Esophagus squamous epithelium (tissue), 5 donors: ENCODE measurements at places on chromosomes 5 and 9.

DNA sequence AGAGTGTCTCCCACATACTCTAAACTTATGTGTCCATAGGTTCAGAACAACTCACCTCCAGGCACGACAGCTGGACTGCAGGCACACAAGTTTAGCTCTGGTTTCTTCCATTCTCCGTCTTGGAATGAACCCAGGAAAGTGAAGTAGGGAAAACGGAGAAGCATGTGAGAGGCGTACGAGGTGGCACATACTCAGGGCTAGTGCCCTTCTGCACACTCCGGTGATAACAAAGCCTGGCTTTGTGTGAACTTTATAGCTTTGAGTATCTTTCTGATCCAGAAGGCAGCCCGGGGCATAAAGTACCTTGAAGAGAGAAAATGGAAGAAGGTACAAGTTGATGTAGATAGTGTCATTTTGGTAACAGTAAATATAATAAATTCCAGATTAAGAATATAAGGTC, 11.1 kb upstream of the HTR4 start:
- no peaks in the 10 kb centered on the region for H3K27me3 ChIP-seq
- DNase-seq: no peak
- H3K4me3 ChIP-seq: no peak overlapping the region
- H3K4me1 ChIP-seq: no peaks in the 10 kb centered on the region
- H3K27ac ChIP-seq: no peak overlapping the region

DNA sequence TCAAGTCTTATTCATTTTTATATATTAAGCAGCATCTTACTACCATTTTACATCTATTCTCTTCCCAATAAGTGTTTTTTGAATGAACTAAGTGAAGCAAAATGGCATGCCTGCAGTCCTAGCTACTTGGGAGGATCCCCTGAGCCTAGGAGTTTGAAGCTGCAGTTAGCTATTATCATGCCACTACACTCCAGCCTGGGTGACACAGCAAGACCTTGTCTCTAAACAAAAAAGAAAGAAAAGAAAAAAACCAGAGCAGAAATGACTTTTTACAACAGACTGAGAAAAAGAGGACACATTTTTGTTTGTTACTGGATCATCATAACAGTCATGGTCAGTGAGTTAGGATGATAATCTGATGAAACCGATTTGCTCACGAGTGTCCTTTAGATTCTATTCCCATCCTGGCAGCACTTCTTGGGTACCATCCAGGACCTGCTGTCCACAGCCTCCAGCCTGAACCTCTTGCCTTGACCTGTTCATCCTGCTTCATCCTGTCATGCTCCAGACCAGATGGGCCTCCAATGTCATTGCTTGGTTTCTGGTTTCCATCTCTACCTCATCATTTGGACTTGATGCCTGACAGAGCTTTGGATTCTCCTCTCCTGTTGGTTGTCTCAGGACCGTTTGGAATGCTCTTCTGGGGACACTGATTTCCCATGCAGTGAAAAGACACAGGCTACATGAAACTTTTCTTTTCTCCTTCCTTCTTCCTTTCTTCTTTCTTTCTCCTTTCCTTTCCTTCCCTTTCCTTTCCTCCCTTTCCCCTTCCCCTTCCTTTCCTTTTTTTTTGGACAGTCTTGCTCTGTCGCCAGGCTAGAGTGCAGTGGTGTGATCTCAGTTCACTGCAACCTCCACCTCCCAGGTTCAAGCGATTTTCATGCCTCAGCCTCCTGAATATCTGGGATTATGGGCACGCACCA, 50.1 kb upstream of the GLRX start:
- H3K4me1 ChIP-seq: no peaks in the 10 kb centered on the region
- no peak overlapping the region for H3K27ac ChIP-seq
- H3K36me3 ChIP-seq: no peaks in the 10 kb centered on the region
- no peak for DNase-seq
- no peaks in the 10 kb centered on the region for H3K27me3 ChIP-seq

DNA sequence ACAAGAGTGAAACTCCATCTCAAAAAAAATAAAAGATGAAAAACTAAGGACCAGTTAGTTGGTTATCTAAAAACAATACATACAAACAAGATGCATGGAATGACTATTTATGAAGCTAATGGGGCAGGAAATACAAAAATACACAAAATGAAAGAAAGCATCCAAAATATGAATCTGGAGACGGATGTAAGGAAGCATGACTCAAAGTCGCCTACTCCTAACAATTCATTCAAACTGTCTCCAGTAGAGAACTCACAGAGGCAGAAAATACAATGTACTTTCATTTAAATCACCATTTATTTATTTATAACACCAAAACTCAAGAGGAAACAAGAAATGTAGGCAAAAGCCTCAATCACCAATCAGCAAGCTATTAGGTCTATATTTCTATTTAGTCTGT, 68.4 kb downstream of the SCAI start:
- no peak for DNase-seq
- no peaks in the 10 kb centered on the region for H3K36me3 ChIP-seq
- H3K27me3 ChIP-seq: no peaks in the 10 kb centered on the region
- H3K4me1 ChIP-seq: no peaks in the 10 kb centered on the region
- H3K27ac ChIP-seq: no peak overlapping the region

DNA sequence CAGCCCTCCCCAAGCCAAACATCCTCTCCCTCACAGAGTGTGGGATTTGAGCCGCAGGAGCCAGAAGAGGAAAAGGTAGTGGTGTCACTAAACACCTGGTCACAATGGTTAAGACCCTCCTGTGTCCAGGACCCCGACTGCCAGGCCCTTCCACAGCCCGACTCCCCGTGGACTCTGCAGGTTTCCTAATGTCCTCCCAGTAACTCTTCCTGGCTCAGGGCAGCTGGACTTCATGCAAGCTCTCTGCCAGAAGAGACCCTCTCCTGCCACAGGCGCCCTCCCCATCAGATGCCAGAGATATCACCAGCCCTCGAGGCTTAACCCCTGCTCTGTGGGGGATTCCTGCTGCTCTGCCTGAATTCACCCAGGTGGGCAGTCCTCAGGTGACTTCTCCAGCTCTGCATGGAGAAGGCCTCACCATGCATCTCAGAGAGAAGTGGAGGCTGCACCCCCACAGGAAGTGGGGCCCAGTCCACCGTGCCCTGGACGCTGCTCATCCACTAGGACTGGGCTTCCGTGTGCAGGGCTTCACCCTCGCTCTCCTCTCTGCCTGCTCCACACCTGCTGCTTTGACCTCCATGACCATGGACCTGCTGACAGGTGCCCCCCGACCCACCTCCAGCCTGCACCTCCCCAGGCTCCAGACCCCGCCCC, 111.2 kb downstream of the ADAMTS2 start:
- H3K36me3 ChIP-seq: no peaks in the 10 kb centered on the region
- no peaks in the 10 kb centered on the region for H3K27me3 ChIP-seq

DNA sequence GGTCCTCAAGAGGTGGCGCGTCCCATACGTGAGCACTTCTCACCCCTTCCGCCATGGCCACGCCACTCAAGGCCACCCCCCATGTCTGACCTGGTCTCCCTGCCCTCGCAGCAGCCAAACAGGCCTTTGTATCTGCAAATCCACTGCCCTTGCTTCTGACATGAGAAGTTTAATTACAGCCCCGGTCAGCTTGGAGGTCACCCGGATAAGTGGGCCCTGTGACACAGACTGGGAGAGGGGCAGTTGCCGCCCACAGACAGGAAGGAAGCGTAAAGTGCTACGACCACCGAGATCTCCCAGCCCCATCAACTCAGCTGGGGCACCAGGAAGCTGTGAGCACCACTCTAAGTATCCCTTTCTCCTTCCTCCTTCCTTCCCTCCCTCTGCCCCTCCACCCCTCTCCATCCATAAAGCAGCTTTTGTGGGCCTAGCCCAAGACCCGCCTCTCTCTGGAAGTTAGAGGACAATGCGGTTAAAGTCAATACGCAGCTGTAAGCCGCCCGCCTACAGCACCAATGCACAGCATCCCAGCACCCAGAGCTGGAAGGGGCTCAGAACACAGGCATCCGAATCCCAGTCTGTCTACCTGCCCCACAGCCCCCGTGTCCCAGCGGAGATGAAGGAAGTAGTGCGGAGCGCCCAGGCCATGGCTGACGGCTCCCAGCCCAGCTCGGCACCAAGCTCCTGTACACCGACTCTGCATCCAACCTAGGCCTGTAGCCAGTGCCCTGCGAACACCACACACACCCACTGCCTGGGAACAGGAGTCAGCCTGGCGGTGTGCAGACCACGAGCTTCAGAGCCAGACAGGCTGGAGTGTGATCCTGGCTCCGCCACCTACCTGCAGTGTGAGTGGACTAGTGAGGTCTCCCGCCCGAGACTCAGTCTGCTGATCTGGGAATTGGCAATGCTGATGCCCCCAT, 44.8 kb upstream of the RNF130 start:
- H3K27ac ChIP-seq: no peak overlapping the region
- no peak for DNase-seq
- H3K36me3 ChIP-seq: no peaks in the 10 kb centered on the region
- no peaks in the 10 kb centered on the region for H3K4me1 ChIP-seq
- H3K27me3 ChIP-seq: no peaks in the 10 kb centered on the region
- no peak overlapping the region for H3K4me3 ChIP-seq

- H3K27ac ChIP-seq: no peak overlapping the region
- no peak overlapping the region for H3K4me3 ChIP-seq
- no peaks in the 10 kb centered on the region for H3K27me3 ChIP-seq
- no peaks in the 10 kb centered on the region for H3K36me3 ChIP-seq
- no peak for DNase-seq
Measured at GRCh38 chr9:95286151-95286550, 31.4 kb downstream of the FANCC start.

GRCh38 chr5:73960023-73960422, 334.0 kb downstream of the ARHGEF28 start:
- no peaks in the 10 kb centered on the region for H3K4me1 ChIP-seq
- no peak overlapping the region for H3K27ac ChIP-seq
- no peaks in the 10 kb centered on the region for H3K36me3 ChIP-seq
- no peak overlapping the region for H3K4me3 ChIP-seq

GRCh38 chr5:6424110-6424659, 24.5 kb upstream of the UBE2QL1 start:
- H3K4me1 ChIP-seq: no peaks in the 10 kb centered on the region
- no peaks in the 10 kb centered on the region for H3K27me3 ChIP-seq
- H3K27ac ChIP-seq: no peak overlapping the region
- DNase-seq: no peak
- no peak overlapping the region for H3K4me3 ChIP-seq

DNA sequence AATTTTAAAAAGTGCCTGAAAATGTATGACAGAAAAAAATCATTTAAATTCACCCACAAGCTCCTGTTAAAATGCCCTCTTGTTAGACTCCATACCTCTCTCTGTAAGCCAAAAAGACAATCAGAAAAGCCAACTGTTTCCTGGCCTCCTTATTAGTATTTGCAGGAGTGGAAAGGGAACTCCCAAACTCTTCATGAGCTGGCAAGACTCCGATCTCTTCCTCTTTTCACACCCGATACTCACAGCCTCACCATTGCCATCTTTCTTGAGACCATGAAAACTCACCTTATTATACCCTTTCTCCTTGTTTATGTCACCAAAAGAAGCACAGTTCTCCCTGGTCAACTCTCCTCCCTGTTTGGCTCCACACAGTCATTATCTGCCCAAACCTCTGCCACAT, 197.8 kb downstream of the DMAC1 start:
- no peak overlapping the region for H3K4me3 ChIP-seq
- no peaks in the 10 kb centered on the region for H3K27me3 ChIP-seq
- H3K4me1 ChIP-seq: no peaks in the 10 kb centered on the region

DNA sequence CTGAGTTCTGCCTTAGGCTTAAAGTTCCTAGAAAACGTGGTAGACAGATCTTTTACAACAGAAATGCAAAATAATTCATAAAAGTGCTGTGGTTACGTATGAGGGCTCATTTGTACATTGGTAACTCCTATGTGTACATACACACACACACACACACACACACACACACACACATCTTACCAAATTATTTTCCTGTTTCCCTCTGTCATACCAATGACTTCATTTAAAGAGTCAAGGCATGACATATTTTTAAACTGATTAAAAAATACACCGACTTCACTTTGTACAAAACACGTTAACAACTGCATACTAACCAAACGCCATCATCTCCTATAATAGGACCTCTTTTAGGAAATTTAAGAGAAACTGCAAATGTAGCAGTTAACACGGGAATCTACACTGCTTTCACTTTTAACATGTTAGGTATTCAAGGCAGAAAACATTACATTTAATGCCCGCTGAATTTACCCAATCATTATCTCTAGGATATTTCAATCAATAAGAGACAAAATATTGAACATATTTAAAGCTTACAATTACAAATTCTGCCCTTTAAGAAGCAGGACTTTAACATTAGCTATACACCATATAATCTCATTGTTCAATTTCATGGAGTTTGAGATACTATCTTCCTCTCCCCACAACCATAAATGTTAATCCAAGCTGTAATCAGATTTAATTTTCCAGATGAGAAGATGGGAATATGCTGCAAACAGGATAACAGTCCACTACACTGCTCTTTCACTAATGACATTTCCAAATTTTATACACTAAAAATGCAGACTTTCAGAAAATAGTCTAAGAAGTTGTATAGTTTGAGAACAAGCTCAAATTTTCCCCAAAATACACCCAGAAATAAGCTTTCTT, 133.1 kb downstream of the DENND1A start:
- no peaks in the 10 kb centered on the region for H3K27me3 ChIP-seq
- H3K36me3 ChIP-seq: no peaks in the 10 kb centered on the region
- no peaks in the 10 kb centered on the region for H3K4me1 ChIP-seq
- H3K4me3 ChIP-seq: no peak overlapping the region

- H3K4me3 ChIP-seq: no peak overlapping the region
- no peak for DNase-seq
- no peaks in the 10 kb centered on the region for H3K27me3 ChIP-seq
- no peaks in the 10 kb centered on the region for H3K4me1 ChIP-seq
- no peak overlapping the region for H3K27ac ChIP-seq
- H3K36me3 ChIP-seq: no peaks in the 10 kb centered on the region
Measured at GRCh38 chr9:79120533-79120932, 451.2 kb upstream of the TLE4 start.

- no peak overlapping the region for H3K27ac ChIP-seq
- H3K4me1 ChIP-seq: no peaks in the 10 kb centered on the region
- no peaks in the 10 kb centered on the region for H3K27me3 ChIP-seq
- no peak for DNase-seq
Measured at GRCh38 chr5:78162253-78162862, 132.1 kb downstream of the AP3B1 start.

GRCh38 chr5:150081541-150082283, 4.6 kb downstream of the CSF1R start:
- H3K27ac ChIP-seq: no peak overlapping the region
- H3K4me1 ChIP-seq: no peaks in the 10 kb centered on the region
- no peak overlapping the region for H3K4me3 ChIP-seq
- DNase-seq: no peak
- H3K27me3 ChIP-seq: no peaks in the 10 kb centered on the region
- H3K36me3 ChIP-seq: no peaks in the 10 kb centered on the region

DNA sequence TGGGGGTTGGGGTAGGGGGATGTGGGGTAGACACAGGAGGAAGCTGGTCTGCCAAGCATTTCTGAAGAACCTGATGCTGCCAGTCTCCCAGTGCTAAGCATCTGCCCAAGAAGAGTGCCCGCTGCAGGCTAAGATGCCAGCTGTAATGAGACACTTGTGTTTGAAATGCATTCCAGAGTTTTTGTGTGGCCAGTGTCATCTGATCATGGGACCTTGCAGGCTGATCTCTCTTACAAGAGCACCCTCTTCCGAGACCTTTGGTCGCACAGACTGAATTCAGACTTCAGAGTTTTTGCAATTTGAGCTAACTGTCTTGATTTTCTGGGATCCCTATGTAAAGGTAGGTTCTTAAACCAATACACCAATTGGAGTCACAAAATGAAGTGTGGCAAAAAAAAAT, 58.1 kb downstream of the DENND1A start:
- H3K4me3 ChIP-seq: no peak overlapping the region
- no peaks in the 10 kb centered on the region for H3K4me1 ChIP-seq
- H3K36me3 ChIP-seq: no peaks in the 10 kb centered on the region
- H3K27ac ChIP-seq: no peak overlapping the region
- H3K27me3 ChIP-seq: no peaks in the 10 kb centered on the region
- no peak for DNase-seq
